Neural crest cell (in vitro differentiated cells): ENCODE measurements at places on chromosomes 4 and X. TPM values are rescaled to one million over a fixed set of nuclear protein-coding genes. Genes with fewer than 3 reads are reported as not detected.

Gene CDS1
- total RNA-seq: 1.1 and 1.3 TPM in 2 replicates

Gene NR3C2
- total RNA-seq: 0.21 and 0.30 TPM in 2 replicates

Gene MAGEA2
- not detected in 2 replicates for total RNA-seq

Gene NEXMIF
- 1.9 and 2.2 TPM in 2 replicates for total RNA-seq

Gene SLC4A4
- total RNA-seq: 3.9 and 4.0 TPM in 2 replicates

Gene IL2
- total RNA-seq: not detected in 2 replicates

Gene LRP2BP
- total RNA-seq: 0.07 TPM in 1 of 2 replicates, not detected in the other

DNA sequence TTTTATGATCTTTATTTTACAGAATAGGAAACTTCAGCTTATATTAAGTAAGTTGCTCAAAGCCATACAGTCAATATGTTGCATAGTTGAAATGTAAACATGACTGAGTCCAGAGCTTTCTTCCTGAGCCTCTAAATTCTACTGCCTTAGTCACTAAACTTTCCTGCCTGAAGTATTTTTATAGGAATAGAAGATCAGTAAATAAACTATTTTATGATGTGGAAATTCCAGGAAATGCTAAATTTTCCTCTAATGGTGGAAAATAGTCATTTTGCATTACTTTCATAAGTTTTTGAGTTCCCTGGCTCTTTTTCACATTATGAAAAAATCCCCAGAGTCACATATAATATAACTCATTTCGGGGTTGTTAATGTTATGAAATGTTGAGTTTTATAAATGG, 182.8 kb downstream of the BANK1 start:
- H3K4me3 ChIP-seq: no peak overlapping the region
- no peaks in the 10 kb centered on the region for H3K36me3 ChIP-seq
- no peak overlapping the region for H3K27ac ChIP-seq
- H3K27me3 ChIP-seq: no peaks in the 10 kb centered on the region
- no peaks in the 10 kb centered on the region for H3K4me1 ChIP-seq

- no peaks in the 10 kb centered on the region for H3K27me3 ChIP-seq
- DNase-seq: no peak
- no peak overlapping the region for H3K4me3 ChIP-seq
- H3K27ac ChIP-seq: no peak overlapping the region
- H3K36me3 ChIP-seq: no peaks in the 10 kb centered on the region
These were observed 8.6 kb upstream of the MAML3 start for GRCh38 chr4:140162596-140162995.

GRCh38 chr4:3251691-3252479, 2.9 kb downstream of the MSANTD1 start:
- no peak overlapping the region for H3K4me3 ChIP-seq
- no peak overlapping the region for H3K27ac ChIP-seq
- H3K36me3 ChIP-seq: no peaks in the 10 kb centered on the region
- DNase-seq: no peak
- no peaks in the 10 kb centered on the region for H3K27me3 ChIP-seq

DNA sequence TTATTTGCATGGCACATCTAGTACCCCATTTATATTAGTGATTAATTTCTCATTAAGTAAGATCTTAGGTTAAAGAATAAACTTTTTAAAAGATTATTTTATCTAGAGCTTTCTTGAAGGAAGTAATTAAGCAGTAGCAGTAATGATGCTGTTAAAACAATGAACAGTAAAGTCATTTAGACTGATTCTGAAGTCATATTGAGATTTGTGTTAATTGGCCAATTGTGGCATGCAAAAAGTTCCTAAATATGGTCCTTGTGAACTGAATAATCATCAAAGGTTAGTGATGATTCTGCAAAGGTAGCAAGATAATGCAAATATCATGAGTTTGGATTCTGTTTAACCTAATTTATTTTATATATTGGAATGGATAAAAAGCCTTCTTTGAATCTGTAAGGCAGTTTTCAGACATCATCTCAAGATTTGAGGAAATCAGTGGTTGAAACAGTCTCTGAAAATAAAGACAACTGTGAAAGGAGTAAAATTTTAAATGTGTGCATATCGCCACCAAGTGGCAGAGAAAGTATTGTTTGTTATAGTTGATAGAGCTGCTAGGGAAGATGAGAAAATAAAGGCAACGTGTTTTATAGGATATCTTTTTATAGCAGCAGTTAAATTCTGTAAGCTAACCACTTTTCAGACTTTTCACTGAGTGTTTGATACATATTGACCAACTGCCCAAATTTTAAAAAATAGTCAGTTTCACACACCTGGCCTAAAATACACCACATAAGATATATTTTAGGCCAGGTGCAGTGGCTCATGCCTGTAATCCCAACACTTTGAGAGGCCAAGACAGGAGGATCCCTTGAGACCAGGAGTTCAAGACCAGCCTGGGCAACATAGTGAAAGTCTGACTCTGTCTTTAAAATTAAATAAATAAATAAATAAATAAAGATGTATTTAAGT, 79.6 kb downstream of the CCKAR start:
- H3K4me1 ChIP-seq: no peaks in the 10 kb centered on the region
- no peak overlapping the region for H3K4me3 ChIP-seq
- H3K36me3 ChIP-seq: peaks cover 20% of the 10 kb centered on the region
- DNase-seq: peak; percentile 25
- no peaks in the 10 kb centered on the region for H3K27me3 ChIP-seq
- H3K27ac ChIP-seq: no peak overlapping the region

DNA sequence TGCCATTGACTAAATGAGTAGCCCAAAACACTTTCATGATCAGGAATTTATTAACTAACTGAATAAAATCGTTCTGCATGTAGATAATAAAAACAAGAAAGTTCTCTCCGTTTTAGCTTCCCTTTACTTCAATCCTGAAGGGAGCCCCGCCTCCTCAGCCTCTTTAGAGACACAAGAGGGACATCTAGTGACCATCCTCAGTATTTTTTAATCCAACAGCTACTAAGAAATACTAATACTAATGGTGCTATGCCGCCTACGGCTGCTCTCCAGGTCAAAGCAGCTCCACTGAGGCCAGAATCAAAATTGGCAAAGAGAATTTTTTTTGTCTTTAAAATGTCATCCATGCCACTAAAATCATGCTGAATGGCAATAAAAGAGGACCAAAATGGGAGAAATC, 3.2 kb upstream of the PCDH19 start:
- peaks cover 1% of the 10 kb centered on the region for H3K36me3 ChIP-seq
- no peak overlapping the region for H3K27ac ChIP-seq
- peak overlapping the region; percentile 92 for H3K4me3 ChIP-seq
- peaks cover 49% of the 10 kb centered on the region for H3K4me1 ChIP-seq
- peaks cover 56% of the 10 kb centered on the region for H3K27me3 ChIP-seq
- DNase-seq: peak; percentile 59

GRCh38 chr4:158808399-158808798, 39.6 kb downstream of the FNIP2 start:
- H3K4me3 ChIP-seq: no peak overlapping the region
- no peak for DNase-seq
- peaks cover 32% of the 10 kb centered on the region for H3K4me1 ChIP-seq
- H3K36me3 ChIP-seq: no peaks in the 10 kb centered on the region
- H3K27ac ChIP-seq: no peak overlapping the region
- H3K27me3 ChIP-seq: no peaks in the 10 kb centered on the region

DNA sequence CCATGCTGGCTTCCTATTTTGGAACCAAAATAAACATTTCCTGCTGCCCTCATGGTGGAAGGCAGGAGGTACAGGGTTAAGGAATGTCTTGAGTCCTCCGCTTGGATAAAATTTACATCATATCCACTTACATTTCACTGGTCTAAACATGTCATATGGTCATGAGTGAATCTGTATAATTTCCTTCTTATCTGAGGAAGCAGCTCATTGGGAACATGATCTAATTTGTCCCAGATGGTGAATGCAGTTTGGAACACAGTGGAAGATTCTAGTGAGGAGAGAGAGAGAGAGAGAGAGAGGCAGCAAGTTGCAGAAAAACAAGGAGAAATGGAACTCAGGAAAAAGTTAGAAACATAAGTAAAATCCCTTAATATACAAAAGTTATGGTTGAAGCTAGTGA, 46.8 kb downstream of the MXRA5 start:
- H3K27me3 ChIP-seq: peaks cover 9% of the 10 kb centered on the region
- DNase-seq: no peak
- H3K4me3 ChIP-seq: no peak overlapping the region
- H3K36me3 ChIP-seq: peaks cover 3% of the 10 kb centered on the region

DNA sequence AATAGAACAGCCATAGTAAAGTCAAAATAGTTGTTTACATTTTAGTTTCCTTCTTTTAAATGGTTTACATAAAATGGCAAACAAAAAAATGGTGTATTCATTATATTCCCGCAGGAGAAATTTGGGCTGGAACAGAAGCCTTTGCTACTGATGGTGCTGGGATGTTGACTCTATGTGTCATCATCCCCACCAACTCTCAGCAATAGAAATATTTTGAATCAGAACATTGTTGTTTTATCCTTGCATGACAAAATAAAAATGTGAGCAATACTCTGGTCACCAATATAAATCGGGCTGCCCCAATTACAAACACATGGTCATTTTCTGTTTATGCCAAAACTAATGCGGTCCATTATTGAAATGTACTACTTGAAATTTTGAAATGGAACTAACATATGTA, 1131.6 kb upstream of the PCDH7 start:
- DNase-seq: no peak
- no peak overlapping the region for H3K27ac ChIP-seq
- no peaks in the 10 kb centered on the region for H3K27me3 ChIP-seq
- peaks cover 3% of the 10 kb centered on the region for H3K36me3 ChIP-seq
- no peaks in the 10 kb centered on the region for H3K4me1 ChIP-seq

GRCh38 chr4:1767770-1768366, 25.2 kb upstream of the FGFR3 start:
- H3K27ac ChIP-seq: no peak overlapping the region
- no peaks in the 10 kb centered on the region for H3K36me3 ChIP-seq
- peaks cover 7% of the 10 kb centered on the region for H3K4me1 ChIP-seq
- H3K4me3 ChIP-seq: peak overlapping the region; percentile 49
- H3K27me3 ChIP-seq: peaks cover 8% of the 10 kb centered on the region
- peak; percentile 60 for DNase-seq

DNA sequence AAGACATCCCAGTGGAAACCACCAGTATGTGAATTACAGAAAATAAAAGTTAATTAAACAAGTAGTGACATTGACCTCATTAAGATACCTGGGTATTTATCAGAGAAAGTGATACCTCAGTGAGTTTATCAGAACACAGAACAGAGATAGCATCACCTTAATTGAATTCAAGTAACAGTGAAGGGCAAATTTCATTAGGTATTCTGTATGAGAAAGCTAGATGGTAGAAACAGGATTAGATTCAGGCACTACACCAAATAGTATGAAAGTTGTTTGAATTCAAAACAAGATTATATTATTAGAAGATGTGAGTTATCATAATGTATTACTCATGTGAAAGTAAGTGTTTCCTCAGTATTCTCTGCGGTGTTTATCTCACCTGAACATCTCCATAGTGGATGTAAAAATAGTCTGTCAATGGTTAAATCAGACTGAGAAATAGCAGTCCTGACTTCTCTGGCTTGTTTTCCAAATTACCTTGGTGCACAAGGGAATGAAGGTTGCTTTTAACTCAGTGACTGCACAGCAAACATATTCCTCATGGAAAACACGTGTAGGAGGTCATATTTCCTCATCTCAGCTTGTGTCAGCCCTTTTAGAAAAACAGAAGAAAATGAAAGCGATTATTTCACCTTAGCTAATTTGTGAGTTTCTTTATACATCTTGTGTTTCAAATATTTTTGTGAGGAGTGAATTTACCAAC, 79.9 kb upstream of the PCDH18 start:
- H3K4me3 ChIP-seq: no peak overlapping the region
- H3K36me3 ChIP-seq: peaks cover 7% of the 10 kb centered on the region
- peaks cover 41% of the 10 kb centered on the region for H3K4me1 ChIP-seq
- H3K27me3 ChIP-seq: no peaks in the 10 kb centered on the region
- no peak for DNase-seq

DNA sequence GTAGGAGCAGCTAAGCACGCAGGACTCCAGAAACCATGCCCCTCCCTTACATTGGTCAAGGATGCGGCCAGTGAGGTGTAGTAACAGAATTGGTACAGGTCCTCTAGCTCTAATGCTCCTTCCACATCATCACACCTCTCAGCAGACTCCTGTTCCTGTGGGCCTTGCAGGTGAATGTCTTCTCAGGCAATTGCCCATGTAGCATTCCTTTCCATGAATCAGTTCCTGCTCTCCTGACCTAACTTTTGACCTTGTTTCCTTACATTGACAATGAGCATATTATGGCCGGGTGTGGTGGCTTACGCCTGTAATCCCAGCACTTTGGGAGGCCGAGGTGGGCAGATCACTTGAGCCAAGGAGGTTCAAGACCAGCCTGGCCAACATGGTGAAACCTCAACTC, 31.3 kb downstream of the MAP7D3 start:
- no peak overlapping the region for H3K4me3 ChIP-seq
- H3K27me3 ChIP-seq: no peaks in the 10 kb centered on the region
- H3K36me3 ChIP-seq: peaks cover 5% of the 10 kb centered on the region
- H3K4me1 ChIP-seq: no peaks in the 10 kb centered on the region
- DNase-seq: no peak

DNA sequence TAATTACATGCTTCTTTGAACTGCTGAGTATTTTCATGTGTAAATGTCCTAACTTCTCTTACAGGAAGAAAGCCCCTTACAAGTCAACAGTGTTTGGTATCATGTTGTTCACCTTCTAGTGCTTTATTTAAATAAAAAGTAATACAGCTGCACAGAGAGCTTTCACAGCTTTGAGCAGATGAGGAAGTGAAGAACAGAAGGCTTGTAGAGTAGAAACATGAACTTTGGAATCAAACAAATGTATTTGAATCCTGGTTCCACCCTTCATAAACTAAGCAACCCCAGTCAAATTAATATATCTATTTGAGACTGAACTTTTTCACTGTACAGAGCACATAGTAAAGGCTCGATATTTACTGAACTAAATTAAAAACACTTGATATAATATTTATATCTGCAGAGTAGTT, 120.5 kb downstream of the CAMK2D start:
- peaks cover 3% of the 10 kb centered on the region for H3K36me3 ChIP-seq
- no peak overlapping the region for H3K27ac ChIP-seq
- no peaks in the 10 kb centered on the region for H3K27me3 ChIP-seq
- no peak overlapping the region for H3K4me3 ChIP-seq
- DNase-seq: no peak

DNA sequence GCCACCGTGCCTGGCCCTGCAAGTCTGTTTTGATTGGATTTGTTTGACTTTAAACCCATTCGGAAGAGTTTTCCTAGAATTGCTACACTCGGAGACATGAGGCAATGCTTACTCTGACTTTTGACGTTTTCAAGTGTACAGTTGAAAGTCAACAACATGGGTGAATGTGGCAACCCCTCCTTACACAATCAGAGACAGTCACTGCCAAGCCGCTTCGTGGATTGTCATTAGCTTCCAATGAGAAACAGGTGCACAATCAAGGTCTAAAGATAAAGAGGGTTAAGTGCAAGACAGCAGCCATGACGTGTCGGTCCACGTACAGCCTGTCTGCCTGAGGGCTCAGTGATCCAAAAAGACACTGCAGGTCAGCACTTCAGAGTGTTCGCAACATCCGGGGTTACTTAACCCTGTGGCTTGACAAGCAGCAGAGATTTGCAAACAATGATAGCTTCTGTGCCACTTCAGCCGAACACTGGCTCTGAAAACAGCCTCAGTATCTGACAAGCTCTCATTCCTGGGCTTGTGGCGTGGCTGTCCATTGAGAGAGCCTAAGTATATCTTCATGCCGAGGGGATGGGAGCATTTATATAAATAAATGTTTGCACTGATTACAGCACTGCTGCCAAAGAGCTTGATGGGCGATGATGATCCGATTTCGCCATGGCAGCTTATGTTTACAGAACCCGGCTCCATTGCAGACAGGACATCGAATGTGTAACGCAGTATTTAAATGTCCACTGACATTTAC, 180.0 kb downstream of the DHRSX start:
- peaks cover 45% of the 10 kb centered on the region for H3K4me1 ChIP-seq
- H3K27ac ChIP-seq: no peak overlapping the region
- H3K4me3 ChIP-seq: peak overlapping the region; percentile 52
- no peaks in the 10 kb centered on the region for H3K27me3 ChIP-seq
- peak; percentile 16 for DNase-seq

GRCh38 chrX:118528071-118528737, 32.6 kb downstream of the DOCK11 start:
- no peak overlapping the region for H3K4me3 ChIP-seq
- no peak for DNase-seq
- peaks cover 26% of the 10 kb centered on the region for H3K4me1 ChIP-seq
